ENCODE measurements at places on chromosomes 12 and 14.

DNA sequence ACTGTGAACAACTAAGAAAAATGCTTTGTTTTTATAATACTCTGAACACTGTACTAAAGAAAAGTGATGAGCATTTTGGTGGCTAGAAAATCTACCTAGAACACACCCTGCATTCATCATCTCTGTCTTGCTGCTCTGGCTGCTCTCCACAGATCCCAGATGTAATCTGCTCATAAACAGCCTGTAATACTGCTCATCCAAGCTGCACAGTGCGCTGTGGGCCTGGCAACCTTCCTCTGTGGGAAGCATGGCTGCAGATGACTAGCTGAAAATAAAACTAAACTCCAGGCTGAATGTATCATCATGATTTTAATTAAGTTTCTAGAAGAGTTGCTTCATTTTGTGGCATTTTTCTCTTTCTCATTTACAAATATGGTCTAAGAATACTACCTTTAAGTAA lies 200.7 kb downstream of the SLC2A13 start:
- peak; percentile 33 for DNase-seq

- no peak for DNase-seq
Observed at GRCh38 chr12:13472690-13473089, 276.2 kb downstream of the EMP1 start.

DNA sequence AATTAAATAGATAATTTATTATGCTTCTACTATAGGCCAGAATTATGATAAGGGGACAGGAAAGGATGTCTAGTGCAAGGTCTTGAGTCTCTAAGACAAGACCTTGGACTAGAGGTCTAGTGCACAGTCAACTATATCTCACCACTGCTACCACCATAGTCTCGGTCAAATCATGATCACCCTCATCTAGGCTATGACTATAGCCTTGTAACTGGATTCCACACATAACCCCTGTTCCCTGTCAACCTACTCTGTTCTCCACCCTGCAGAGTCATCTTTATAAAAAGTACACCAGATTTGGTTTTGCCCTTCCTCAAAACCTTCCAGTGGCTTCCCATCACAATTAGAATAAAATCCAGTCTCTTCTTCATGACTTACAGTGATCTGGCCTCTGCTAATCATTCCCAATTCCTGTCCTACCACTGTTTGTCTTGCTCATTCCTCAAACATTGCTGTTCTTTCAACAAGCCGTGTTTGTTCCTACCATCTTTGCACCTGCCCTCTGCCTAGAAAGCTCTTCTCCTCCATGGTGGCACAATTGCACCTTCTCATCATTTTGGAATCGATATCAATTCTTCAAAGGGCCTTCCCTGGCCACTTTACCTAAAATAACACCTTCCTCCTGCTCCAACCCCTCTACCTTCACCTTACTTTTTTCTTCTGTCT lies 169.4 kb downstream of the FOXN3 start:
- DNase-seq, result no peak

- no peak for DNase-seq
Observed at GRCh38 chr14:56004323-56004722, 113.9 kb upstream of the PELI2 start.

DNA sequence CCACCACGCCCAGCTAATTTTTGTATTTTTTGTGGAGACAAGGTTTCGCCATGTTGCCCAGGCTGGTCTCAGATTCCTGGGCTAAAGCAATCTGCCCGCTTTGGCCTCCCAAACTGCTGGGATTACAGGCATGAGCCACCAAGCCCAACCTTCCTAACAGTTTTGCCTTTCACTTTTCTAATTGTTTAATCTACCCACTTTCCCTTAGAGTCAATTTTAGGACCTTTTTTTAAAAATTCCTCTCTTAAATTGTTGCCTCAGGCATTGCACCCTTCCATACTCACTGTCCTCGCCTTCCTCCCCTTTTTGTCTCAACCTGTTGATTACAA lies 11.5 kb downstream of the ZFHX2 start:
- DNase-seq, result no peak

DNA sequence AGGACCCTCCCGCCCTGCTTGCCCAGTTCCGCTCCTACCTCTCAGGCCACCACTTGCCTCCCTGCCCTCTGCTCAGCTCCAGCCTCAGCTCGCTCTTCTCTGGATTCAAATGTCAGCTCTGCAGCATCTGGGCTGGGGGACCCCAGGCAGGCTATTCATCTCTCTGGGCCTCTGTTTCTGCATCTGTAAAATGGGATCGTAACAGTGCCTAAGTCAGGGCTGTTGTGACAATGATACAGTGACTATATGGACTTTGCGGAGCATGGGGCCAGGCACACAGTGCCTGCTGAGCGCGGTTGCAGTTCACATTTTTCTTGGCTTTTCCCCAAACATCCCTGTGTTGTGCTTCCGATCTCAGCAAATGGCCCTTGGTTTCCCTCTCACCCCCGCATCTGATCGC lies 2.8 kb downstream of the PHETA1 start:
- DNase-seq, result no peak

- no peak for DNase-seq
Observed at GRCh38 chr12:107207931-107208525, 114.7 kb upstream of the CRY1 start.

GRCh38 chr12:113688313-113688712 lies 216.6 kb upstream of the LHX5 start:
- DNase-seq, result no peak

- DNase-seq, result no peak
Observed at GRCh38 chr12:94621662-94622359, 28.5 kb downstream of the TMCC3 start.

All from nucleus accumbens (tissue), 56 donors.